Activated T-helper 9 cell treated with anti-CD3 and anti-CD28 coated beads, Interleukin-2, amount 50 U/mL, for 16 hours (primary cell): ENCODE measurements at places on chromosomes 4 and X.

- no peak for DNase-seq
Observed at GRCh38 chr4:100100985-100101384, 89.3 kb downstream of the DDIT4L start.

- no peak for DNase-seq
Observed at GRCh38 chr4:184280137-184280536, 62.5 kb upstream of the ENPP6 start.

- DNase-seq = no peak
Observed at GRCh38 chrX:129792586-129793291, 13.0 kb downstream of the SASH3 start.

DNA sequence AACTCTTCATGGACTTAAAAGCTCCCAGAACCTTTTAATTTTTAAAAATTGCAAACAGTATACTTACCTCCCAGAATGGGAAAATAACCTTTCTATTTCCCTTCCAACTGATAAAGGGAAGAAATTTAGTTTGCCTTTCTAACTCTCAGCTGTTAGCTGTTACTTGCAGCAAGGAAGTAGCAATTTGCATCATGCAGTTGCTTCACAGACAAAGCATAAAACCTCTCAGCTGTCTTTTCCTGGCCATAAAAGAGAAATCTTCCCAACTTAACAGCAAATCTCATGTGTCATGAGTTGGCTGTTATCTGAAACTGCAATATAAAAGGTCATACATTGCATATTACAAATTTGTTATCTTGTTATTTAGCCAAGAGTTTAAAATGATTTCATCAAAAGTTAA lies 18.4 kb downstream of the C4orf17 start:
- no peak for DNase-seq

GRCh38 chr4:4658052-4658451 lies 116.2 kb upstream of the STX18 start:
- DNase-seq = no peak

GRCh38 chr4:42671431-42672194 lies 14.7 kb upstream of the ATP8A1 start:
- no peak for DNase-seq

DNA sequence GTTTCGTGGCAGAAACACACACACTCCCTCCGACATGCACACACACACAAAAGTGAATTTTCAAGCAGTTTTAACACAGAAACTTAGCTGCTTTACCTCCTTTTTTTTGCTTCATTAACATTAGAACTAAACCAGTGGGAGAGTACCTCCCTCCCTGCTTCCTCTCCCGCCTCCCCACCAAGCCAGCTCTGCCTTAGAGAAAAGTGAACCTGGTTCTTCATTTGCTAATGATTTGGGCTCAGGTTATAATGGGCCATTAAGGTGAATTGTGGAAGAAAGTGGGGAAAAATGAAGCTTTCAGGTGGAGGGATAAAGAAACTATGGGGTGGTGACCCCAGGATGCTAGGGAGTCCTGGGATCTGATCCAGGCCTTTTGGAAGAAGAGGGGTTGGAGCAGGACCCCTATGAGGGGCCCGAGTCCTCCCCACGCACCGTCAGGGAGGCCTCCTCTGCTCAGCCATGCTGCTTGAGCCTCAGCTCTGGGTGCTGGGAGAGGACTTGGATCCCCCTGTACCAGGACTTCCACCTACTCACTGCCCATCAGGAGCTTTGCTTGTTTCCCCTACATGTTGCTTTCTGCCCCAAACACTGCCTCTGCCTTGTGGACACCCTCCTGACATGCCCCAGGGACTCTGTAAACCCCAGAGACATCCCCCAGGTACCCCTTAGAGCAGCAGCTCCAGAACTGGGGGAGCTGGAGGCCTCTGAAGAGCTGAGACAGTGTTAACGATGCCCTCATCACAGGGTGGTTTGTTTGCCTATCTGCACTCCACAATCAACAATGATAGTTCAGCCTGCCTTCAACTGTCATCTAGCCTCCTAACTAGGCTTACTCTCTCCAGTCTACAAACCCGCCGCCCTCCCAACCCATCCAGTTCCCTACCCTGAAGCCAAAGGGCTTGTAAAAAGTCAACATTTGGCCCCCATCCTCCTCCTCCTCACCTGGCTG lies 6.5 kb upstream of the JADE1 start:
- DNase-seq = no peak

DNA sequence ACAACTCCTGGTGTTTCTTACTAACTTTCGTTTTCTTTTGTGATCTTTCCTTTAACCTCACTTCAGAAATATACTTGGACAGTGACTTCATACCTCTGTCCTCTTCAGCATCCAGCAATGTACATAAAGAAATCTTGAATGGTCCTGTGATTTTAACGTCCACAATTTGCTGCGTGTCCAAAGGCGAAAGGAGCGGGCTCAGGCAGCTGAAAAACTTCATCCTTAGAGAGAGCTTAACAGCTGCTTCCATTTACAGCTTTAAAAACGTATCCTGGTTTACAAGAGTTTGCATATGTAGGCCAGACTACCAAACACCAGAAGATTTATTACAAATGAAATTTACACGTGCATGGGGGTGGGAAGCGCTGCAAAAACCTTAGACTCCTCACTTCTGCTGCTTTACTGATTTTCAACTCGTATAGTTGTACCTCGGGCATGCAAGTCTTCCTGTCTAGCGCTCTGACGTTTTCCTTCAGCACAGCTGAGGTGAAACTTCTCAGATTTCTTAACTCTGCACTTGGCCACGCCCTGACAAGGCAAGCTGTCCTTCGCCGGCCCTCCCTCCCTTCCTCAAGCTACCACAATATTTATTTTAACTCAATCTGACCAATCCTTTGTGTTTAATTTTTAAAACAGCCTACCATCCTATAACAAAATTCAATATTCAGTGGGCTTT lies 406.4 kb downstream of the FAM47A start:
- no peak for DNase-seq

GRCh38 chr4:172095161-172095560 lies 282.0 kb downstream of the GALNTL6 start:
- DNase-seq = no peak

- no peak for DNase-seq
Observed at GRCh38 chr4:48130100-48130499, 4.0 kb downstream of the TXK start.

- DNase-seq = no peak
Observed at GRCh38 chr4:76806346-76806745, 91.6 kb downstream of the SOWAHB start.

DNA sequence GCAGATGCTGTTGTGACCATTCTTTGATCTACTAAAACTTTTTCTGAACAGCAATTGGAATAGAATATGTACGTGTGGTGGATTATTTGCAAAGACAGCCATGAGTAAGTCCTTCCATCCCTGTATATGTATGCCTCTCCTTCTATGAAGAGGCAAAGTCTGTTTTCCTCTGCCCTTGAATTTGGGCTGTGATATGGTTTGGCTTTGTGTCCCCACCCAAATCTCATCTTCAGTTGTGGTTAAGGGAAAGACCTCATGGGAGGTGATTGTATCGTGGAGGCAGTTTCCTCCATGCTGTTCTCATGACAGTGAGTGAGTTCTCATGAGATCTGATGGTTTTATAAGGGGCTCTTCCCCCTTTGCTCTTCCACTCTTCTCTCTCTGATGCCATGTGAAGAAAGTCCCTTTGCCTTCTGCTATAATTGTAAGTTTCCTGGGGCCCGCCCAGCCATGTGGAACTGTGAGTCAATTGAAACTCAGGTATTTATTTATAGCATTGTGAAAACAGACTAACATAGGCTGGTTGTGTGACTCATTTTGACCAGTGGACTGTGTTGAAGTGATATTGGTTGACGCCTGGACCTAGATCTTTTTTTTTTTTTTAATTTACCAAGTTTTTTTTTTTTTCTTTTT lies 108.3 kb upstream of the CAMK2D start:
- peak; percentile 40 for DNase-seq

DNA sequence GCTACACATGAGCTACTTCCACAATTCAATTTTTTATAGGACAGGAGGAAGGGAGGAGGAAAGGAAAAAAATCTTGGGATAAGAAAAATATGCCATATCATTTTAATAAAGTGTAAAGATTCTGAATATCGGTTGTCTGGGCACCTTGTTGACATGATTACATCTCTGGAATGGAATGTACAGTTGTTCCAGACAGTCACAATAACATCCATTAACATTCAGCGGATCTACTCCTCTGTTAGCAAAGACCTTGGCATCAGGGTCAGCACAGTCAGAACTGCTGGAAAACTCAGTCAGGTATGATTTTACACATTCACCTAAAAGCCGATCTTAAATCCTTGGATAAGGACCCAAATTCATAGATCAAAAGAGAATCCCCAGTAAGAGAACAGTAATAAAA lies 85.4 kb upstream of the ARMCX2 start:
- DNase-seq = no peak

- peak; percentile 60 for DNase-seq
Observed at GRCh38 chrX:13092455-13092941, 48.1 kb upstream of the FAM9C start.

GRCh38 chr4:153816542-153816941 lies 27.7 kb upstream of the SFRP2 start:
- no peak for DNase-seq

DNA sequence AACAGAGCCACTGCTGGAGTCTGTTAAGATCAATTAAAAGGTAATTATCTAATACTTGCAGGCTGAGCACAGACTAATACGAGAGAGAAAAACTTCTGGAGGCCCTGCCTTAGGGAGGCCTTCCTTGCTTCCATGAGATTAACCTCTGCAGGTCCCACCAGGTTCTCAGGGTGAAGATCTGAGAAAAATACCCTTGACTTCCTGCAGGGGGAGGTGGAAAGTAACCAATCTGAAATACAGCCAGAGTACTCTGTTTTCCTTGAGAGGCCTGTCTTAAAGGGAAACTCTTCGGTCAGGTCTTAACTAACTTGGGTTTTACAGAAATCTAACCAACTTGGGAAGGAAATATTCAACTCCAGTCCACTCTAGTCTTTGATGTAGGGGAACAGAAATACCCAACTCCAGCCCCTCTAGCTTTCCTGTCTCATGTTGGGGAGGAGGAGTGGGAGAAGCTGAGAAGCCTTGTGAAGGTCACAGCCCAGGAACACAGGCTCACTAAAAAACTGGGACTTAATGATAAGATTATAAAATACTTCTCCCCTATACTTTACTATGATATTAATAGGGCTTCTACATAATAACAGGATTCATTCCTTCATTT lies 77.1 kb downstream of the TBCK start:
- DNase-seq = no peak

GRCh38 chr4:7336732-7337131 lies 98.0 kb downstream of the PSAPL1 start:
- no peak for DNase-seq

- DNase-seq = no peak
Observed at GRCh38 chr4:138494931-138495330, 252.8 kb upstream of the SLC7A11 start.

GRCh38 chr4:2266181-2266580 lies 4.3 kb upstream of the MXD4 start:
- no peak for DNase-seq

DNA sequence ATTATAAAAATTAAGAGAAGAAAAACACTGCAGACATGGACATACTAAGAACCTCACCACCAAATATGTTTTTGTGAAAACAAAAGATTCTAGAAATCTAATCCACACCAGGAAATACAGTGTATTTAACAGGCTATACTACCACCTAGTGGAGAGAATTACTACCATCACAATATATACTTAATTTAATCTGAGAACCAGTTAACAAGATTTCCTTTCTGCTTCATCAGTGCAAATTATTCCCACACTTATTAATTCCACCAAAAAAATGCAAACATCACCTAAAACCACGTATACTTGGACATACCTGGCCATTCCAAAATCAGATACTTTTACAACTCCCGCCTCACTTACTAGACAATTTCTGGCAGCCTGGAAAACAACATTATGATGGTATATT lies 7.0 kb upstream of the TXK start:
- no peak for DNase-seq

DNA sequence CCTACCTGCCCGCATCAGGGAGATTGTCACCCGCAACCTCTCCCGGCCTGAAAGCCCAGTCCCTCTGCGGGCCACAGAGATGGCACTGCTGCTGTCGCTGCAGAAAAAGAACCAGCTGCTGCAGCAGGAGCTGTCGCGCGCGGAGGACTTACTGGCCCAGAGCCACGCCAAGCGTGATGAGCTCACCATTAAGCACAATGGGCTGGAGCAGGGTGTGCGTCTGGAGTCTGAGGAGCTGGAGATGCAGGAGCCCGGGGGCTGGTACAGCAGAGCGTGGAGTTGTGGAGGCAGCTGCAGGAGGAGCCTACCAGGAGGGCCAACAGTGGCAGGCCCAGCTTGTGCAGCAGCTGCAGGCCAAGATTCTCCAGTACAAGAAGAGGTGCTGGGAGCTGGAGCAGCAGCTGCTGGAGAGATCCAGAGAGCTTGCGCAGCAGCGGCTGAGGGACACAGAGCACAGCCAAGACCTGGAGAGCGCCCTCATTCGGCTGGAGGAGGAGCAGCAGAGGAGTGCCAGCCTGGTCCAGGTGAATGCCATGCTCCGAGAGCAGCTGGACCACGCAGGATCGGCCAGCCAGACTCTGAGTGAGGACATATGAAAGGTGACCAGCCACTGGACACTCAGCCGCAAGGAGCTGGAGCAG lies 11.3 kb downstream of the SMIM10L2A start:
- no peak for DNase-seq

- DNase-seq = no peak
Observed at GRCh38 chr4:1413687-1414479, 7.6 kb upstream of the NKX1-1 start.

DNA sequence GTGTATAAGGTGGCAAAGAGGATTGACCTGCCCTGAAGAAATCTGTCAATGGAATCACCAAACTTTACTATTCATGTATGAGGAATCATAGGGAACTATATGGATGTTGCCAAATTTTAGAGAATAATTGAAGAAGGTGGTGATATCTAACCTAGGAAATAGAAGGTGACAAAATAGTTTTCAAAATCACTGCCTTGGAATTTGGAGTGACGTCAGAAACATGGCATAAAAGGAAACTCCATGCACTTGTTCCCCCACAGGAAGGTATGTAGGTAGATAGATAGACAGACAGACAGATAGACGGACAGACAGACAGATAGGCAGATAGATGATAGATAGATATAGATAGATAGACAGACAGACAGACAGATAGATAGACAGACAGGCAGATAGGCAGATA lies 793.9 kb upstream of the AMOT start:
- no peak for DNase-seq

DNA sequence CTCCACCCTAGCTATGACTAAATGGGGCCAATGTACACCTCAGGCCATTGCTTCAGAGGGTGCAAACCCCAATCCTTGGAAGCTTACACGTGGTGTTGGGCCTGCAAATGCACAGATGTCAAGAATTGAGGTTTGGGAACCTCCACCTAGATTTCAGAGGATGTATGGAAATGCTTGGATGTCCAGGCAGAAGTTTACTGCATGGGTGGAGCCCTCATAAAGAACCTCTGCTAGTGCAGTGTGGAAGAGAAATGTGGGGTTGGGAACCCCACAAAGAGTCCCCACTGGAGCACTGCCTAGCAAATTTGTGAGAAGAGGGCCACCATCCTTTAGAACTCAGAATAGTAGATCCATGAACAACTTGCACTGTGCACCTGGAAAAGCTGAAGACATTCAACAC lies 284.1 kb downstream of the ANTXR2 start:
- DNase-seq = no peak
